ENCODE measurements at places on chromosomes 2 and 18.

- DNase-seq: no peak
These were observed 311.4 kb downstream of the PTPRM start for GRCh38 chr18:7878265-7879211.

DNA sequence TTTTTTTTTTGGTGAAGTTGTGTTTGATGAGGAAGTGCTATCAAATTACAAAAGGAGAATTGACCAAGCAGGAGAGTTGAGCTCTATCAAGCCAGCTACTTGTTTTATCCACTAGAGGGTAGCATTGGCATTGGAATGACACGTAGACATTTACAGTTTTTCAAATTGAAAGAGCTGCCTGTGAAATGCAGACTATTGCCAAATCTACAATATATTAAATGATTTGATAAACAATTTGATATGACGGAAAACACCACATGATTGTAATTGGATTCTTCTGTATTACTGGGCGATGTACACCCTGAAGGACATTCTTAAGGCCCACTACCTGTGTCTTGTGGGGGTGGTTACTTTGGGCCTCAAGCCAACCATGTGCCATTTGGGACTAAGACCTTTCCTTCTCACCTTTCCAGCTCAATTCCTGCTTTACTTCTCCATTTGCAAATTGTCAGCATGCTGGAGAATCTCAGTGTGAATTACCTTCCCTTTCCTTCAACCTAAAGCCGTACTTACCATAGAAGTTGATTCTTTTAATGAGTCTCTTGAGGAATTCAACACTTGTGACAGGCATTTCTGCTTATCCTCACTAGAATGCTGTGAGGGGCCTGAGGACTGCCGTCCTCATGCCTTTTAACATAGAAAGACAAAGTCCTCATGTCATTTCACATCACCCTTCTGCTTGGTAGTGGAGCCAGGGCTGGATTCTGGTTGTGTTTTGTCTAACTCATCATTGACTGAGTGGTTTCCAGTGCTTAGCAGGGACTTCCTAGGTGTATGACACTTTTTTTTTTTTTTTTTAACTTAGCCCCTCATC is 134.8 kb upstream of the THUMPD2 start:
- no peak for DNase-seq

DNA sequence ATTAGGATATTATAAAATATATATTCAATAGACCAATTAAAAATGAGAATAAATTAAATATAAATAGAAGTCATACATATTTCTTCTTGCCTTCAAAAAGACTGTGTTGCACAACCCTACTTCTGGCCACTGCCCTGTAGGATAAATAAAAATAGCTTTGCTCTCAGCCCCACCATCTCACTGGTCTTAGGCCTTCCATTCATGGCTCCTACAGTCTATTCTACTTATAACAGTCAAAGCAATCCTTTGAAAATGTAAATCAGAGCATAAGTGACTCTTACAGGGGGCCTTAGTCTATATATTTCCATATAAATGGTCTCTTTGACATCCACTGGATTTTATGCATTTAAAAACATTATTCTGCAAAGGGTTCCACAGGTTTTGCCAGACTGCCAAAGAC is 72.9 kb downstream of the KLF7 start:
- no peak for DNase-seq

DNA sequence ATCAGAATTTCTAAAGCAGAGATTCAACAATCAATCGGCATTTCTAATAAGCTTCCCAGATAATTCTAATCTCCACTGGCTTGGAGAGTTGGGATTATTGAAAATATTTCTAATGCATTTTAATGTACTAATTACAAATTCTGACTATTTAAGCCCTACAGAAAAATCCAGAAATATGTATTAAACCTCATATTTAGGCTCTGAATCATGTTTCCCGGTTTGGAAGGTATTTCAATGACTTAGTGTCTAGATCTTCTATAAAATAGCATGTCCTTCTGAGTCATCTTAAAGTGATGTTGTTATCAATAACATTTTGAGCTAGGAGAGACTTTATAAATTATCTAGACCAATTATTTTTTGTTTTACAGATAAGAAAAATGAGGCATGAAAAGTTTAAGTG is 258.8 kb upstream of the NRXN1 start:
- DNase-seq: no peak

DNA sequence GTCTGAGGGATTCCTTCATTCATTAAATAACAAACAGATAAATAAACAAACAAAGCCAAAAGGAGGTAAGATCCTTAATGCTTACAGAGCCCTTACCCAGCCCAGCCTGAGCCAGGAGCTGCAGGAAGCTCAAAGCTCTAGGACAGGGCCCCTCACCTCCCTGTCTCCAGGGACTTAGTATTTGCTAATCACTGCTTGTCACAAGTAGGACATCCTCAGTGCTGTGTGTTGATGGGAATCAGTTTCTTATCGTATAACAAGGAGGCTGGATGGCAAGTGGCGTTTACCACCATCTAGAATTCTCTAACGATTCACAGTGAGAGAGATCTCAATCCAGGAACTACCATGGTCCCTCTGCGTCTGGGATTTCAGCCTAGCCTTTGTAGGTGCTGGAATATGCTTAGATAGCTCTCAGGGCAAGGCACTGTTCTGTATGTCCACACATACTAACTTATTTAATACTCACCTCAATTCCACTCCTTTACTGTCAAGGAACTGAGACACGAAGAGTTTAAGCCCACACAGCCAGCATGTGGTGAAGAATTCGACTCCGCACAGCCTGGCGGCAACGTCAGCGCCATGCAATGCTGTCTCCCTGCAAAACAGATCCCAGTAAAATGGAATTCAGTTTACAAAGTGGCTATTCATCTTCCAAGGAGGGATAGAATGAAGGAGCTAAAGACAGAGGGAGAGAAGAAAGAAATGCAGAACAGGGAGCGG is 164.8 kb downstream of the MYCN start:
- DNase-seq: no peak

- no peak for DNase-seq
These were observed 242.1 kb upstream of the RBMS1 start for GRCh38 chr2:160735696-160736095.

- no peak for DNase-seq
These were observed 222.4 kb downstream of the WDR7 start for GRCh38 chr18:56873441-56874140.

- no peak for DNase-seq
These were observed 91.9 kb downstream of the PPP1R1C start for GRCh38 chr2:182077448-182078142.

GRCh38 chr2:109475531-109476210 is 138.1 kb downstream of the SEPTIN10 start:
- DNase-seq: no peak

GRCh38 chr2:457262-457661 is 169.4 kb upstream of the ALKAL2 start:
- no peak for DNase-seq

GRCh38 chr2:75157435-75157834 is 41.9 kb downstream of the TACR1 start:
- DNase-seq: no peak

DNA sequence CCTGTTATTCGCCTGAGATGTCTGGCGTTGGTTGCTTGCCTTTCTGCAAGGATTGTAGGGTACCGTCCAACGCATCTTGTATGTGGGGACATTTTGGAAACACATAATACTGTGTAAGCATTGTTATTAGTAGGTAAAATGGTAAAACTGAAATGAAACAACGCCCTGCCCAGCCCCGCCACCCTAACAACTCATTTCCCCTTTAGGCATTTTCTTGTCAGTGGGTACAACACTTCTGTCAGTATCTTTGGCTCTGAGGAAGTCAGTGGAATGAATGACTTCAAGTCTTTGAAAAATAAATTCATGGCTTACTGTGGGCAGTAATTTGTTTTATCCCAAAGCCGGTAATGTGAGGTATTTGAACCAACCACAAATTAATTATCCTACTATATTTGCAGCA is 86.0 kb downstream of the FMNL2 start:
- no peak for DNase-seq

- DNase-seq: peak; percentile 10
These were observed 12.2 kb downstream of the PLB1 start for GRCh38 chr2:28507796-28508764.

GRCh38 chr2:165408186-165408585 is 61.3 kb upstream of the CSRNP3 start:
- peak; percentile 48 for DNase-seq

DNA sequence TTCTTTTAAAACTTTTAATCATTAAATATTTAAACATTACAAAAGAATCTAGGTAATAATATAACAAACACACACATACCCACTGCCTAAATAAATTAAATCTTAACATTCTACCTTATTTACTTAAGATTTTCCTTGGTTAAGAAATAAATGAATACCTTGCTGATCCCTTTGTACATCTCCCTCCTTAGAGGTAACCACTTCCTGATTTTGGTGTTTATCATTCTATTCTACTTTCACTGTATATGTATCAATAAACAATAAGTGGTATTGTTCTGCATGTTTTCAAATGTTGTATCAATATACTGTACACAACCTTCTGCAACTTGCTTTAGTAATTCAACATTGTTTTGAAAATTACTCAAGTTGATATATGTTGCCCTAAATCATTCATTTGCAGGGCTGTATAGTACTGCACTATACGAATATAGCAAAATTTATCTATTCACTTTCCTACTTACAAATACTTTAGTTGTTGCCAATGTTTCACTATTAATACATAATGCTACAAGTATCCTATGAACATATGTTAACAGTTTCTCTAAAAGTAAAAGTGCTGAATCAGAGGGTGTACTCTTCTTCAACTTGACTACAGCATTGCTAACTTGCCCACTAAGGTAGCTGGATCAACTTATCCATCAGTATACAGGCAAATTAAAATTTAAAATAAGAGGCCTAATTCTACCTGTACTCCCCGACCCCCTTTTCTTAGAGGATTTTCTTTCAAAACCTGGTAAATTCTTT is 65.8 kb downstream of the MEMO1 start:
- DNase-seq: no peak

GRCh38 chr2:138193416-138194213 is 229.3 kb downstream of the HNMT start:
- DNase-seq: no peak

- DNase-seq: no peak
These were observed 456.3 kb downstream of the ZEB2 start for GRCh38 chr2:144063602-144064001.

- DNase-seq: peak; percentile 60
These were observed 697 bp downstream of the ITGA4 start for GRCh38 chr2:181457741-181458425.

GRCh38 chr2:159137511-159138241 is 148.8 kb downstream of the WDSUB1 start:
- DNase-seq: no peak

- peak; percentile 19 for DNase-seq
These were observed 968 bp upstream of the RALBP1 start for GRCh38 chr18:9474108-9474982.

- DNase-seq: no peak
These were observed 36.9 kb downstream of the RIT2 start for GRCh38 chr18:43078478-43079092.

GRCh38 chr2:84832772-84833461 is 48.0 kb downstream of the TRABD2A start:
- DNase-seq: no peak

GRCh38 chr2:101151146-101151858 is at the start of gene TBC1D8:
TSS of gene TBC1D8 (minus strand) at chr2:101151382. CDS start at chr2:101151253, 129 bp downstream.
- peak; percentile 87 for DNase-seq

DNA sequence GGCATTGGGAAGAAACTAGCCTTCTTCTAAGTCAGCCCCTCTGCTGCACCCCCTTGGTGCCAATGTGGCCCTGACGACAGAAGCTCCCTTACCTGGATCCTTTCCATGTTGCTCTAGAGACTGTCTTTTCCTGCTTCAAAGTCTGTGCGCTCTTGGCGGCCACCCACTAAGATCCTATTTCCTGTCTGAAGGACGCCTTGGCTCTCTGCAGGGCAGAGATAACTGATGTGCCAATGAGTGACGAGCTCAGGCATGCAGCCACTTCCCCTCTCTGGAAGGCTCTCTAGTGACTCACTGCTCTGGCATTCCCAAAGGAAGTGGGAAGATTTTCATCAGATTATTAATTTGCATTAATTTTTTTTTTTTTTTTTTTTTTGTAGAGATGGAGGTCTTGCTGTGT is 273.5 kb downstream of the CDH20 start:
- peak; percentile 30 for DNase-seq

DNA sequence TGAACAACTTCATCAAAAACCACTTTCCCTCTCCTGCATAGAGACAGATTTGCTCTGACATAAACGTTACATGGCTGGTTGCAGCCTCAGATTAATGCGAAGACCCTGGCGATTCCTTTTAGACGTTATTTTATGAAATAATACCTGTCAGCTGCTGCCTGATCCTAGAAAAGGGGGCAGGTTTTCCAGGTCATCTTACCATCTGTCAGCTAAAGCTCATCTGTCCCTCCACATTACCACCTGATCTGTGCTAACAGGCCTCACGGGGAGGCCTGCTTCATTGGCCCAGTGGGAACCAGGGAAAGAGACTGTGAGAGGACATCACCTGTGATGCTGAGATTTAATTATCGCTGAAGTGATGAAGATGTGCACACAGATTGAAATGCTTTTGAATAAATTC is 261.0 kb downstream of the ARHGAP15 start:
- DNase-seq: no peak
